ENCODE measurements at places on chromosomes 2 and 18.

- DNase-seq, result no peak
These were observed 111.3 kb downstream of the PTGR3 start for GRCh38 chr18:75097491-75098225.

DNA sequence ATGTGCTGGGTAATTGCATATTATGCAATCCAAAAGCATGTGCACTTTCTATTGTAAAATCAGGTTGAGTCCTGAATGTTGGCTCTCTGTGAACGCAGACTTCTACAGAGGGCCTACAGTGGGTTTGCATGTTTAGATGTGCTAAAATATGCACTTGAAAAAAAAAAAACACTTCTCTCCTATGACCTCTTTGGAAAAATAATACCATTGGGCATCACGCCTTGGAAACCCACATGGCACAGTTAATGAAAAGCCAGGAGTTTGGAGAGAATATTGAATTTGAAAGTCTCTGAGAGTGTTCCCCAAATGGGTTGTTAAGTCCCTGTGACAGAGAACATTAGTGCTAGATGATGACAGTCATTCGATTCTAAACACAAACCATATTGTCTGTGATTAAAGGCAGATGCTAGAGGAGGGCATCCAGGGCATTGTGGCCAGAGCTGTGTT is 710.4 kb upstream of the PIK3C3 start:
- no peak for DNase-seq

- DNase-seq, result no peak
These were observed 236.9 kb downstream of the BCL11A start for GRCh38 chr2:60316381-60317033.

- no peak for DNase-seq
These were observed 63.6 kb downstream of the SLC35F5 start for GRCh38 chr2:113692698-113693428.

- no peak for DNase-seq
These were observed 274.8 kb downstream of the ALPK2 start for GRCh38 chr18:58354051-58354450.

All from NCI-H774 (cell line).